ENCODE measurements at places on chromosomes 2 and 18.
A peak's percentile ranks its signal among the peaks of the same experiment; 100 is the strongest.

DNA sequence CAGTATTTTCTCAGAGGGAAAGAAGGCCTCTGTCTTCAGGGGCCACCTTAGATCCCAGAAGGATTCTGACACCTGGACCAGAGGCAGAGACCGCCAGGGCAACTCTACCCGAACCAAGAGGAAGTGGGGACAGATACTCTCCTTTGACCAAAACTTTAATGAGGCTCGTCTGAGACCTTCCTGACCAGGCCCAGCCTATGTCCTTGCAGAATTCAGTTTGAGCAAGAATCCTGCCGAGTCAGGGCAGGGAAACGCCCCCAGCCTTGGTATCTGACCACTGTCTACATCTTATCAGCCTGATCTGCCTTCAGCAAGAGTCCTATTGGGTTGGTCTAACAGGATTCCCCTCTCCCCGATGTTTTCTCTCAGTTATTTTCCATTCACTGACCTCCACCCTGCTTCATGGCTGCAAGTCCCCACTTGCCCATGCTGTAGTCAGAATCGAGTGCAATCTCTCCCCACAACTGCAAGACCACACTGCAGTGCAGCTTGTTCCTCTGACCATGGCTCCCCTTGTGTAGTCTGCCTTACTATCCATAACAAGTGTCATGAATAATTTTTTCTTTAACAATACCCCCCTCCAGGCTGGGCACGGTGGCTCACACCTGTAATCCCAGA, 95.0 kb downstream of the MSH2 start:
- no peak for DNase-seq

GRCh38 chr2:19490846-19491435, 132.5 kb upstream of the OSR1 start:
- DNase-seq = no peak

DNA sequence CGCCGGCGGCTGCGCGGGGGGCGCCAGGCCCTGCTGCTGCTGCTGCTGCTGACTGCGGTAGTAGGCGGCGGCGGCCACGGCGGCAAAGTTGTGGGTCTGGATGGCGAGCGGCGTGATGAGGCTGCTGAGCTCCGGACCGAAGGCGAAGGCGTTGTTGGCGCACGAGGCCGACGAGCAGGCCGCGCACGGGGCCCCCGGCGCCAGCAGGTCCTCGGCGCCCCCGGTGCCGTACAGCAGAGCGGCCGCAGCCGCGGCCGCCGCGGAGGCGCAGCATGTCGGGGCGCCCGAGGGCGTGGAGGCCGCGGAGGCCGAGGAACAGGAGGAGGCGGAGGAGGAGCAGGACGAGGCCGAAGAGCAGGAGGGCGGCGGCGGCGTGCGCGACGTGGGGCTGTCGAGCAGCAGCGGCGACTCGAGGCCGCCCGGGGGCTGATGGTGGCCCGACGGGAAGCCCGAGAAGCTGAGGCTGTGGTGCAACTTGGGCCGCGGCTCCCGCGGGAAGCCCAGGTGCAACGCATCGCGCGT, 1.8 kb downstream of the ZFP36L2 start:
- DNase-seq = no peak

GRCh38 chr18:72233106-72233505, 311.0 kb downstream of the CBLN2 start:
- DNase-seq = no peak

- no peak for DNase-seq
Measured at GRCh38 chr2:238139196-238140039, 950 bp downstream of the KLHL30 start.

GRCh38 chr2:147998203-147998602, 22.3 kb downstream of the ORC4 start:
- no peak for DNase-seq

DNA sequence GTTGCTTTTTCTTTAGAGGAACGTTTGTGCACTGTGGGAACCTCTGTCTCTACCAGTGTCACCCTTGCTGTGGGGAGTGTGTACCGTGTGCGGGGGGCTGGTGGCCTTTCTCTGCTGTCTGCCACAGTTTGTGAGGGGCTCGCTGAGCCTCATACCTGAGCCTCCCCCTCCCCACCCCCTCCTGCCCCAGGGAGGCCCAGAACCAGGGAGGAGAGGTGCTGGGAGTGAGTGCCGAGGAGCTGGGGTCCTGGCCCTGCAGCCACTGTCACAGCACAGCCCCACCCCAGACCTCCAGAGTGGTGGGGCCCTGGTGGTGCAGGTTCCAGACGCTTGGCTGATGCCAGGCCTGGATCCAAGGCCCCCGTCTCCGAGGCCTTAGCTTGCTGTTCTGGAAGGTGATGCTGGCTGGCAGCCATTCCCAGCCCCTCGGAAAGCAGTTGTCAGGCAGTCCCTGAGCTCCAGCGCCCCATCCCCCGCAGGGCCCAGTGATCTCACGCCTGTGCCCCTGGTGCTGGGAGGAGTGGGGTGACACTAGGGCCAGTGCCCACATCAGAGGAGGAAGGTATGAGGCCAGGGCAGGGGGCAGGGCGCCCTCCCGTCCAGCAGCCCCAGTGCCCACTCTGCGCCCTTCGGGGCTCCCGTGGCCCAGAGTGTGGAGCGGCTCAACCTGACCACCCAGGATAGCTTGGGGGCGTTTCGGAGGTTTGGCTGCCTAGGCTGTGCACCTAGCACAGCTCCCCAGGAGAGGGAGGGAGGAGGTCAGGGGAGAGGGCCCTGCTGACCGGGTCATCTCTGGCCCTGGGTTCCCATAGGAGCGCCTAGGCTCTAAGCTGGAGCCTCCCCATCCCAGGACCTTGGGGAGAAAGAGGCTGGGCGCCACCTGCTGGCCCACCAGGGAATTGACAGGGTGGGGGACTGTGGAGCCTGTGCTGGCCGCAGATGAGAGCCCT, 53.0 kb upstream of the ALPP start:
- DNase-seq = peak; percentile 64

DNA sequence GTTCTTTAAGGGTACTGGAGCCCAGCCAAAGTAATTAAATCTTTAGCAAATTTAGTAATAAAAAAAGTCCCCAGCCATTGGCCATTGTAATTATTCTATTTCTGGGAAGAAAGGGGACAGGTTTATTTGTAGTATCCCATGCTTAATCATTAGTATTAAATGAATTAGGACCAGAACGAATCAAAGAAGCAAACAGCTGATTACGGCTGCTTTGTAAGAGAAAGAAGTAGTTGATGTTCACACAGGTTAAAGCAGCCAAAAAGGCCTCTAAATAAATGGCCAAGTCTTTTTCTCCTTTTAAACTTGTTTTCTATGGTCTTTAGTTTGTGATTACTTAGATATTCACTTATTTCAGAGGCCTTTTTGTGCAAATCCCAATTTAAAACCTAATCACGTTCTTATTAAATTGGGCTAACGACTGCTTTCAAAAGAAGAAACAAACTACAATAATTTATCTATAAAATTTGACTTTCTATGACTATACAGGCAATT, 48.6 kb upstream of the DNAH7 start:
- DNase-seq = no peak

DNA sequence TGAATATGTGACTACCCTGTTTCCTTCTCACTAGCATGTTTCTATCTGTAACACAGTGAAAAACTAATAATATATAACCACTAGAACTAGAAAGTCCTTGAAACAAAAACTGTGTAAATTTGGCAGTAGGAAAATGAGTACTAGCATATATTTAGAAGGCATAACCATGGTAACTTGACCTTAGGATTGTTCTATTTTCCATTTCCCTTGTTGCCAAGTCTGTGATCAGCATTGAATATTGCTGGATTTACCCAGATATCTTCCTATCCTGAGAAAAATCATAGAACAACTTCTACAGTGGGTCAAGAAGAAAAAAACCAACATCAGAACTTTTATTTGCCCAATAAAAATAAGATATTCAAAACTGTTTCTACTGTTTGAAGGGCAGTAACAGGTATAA, 563.9 kb upstream of the NRXN1 start:
- DNase-seq = no peak

- no peak for DNase-seq
Measured at GRCh38 chr2:191933307-191934105, 86.6 kb upstream of the CAVIN2 start.

DNA sequence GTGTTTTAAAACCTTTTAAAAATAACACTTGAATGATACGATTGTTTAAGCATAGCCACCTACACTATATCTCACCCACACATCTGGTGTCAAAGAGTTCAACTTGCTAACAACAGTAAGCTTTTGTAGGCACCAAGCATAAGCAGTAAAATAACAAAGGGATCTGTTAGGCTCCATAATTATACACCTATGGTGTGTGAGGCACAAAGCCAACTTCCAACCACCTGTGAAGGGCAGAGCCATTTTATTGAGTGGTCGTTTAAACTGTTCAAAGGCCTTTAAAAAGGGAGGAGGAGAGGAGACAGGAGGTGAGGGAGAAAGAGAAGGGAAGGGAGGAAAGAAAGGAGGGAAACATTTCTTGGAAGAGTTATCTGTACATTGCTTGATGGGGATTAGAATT, 27.9 kb downstream of the NEMP2 start:
- no peak for DNase-seq

DNA sequence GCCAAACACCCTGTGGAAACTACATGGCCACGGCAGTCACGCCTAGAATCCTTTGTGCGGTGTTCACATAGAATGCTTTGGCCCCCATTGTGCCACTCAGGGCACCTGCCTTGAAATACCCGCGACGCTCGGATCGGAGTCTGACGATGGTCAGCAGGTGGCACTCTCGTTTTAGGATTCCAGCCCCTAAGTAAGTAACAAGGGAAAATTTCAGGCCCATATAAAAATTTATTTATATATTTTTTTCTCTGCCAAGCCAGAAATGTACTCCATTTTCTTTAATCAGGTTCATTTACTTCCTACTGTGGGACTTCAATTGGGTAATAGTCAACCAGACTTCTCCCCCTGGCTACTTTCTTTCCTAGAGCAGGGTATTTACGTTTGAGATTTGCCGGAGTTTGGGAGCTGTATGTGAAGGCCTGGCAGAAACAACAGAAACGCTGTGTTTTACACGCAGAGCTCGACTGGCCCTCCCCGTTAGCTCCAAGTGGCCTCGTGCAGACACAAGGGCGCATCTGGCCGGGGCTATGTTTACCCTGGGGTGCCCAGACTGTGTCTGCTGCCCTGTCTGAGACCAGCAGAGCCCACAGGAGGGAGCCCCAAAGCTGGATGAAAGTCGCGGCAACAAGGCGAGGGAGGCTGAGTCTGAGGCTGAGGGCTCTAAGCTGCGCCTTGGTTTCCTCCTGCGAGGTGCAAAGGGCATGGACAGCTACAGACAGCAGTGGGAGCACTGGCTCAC, 41.6 kb downstream of the LRRC30 start:
- peak; percentile 23 for DNase-seq

GRCh38 chr2:44170311-44170717, 1.6 kb downstream of the PPM1B start:
- no peak for DNase-seq

- DNase-seq = no peak
Measured at GRCh38 chr2:26491563-26492167, 13.7 kb upstream of the OTOF start.

DNA sequence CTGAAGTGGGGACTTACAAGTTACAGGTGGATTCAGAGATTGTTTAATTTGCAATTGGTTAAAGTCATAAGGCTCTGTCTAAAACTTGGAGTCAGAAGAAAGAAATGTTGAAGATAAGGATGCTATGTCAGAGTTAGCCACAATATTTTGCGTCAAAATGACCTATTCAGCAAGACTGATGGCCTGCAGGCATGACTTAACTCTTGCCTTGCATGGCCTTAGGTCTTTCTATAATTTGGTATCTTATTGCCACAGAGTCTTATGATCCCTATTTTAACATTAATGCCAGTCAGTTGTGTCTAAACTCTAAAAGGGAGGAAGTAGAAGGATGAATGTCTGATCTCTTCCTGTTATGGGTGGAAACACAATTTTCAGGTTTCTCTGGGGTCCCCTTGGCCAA, 5.2 kb upstream of the COMMD1 start:
- DNase-seq = no peak

GRCh38 chr2:68594674-68595492, 48.5 kb upstream of the PROKR1 start:
- DNase-seq = no peak

DNA sequence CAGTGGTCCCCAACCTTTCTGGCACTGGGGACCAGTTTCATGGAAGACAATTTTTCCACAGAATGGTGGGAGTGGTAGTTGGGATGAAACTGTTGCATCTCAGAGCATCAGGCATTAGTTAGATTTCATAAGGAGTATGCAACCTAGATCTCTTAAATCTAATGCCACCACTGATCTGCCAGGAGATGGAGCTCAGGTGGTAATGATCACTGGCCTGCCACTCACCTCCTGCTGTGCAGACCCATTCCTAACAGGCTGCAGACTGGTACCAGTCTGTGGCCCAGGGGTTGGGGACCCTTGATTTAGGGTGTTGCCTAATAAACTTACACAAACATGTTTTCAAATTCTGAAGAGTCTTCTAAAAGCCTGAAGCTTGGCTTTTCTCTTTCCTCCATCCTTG, 261.3 kb downstream of the CDH19 start:
- DNase-seq = no peak

GRCh38 chr2:197803033-197803444, 1.4 kb upstream of the PLCL1 start:
- DNase-seq = no peak

GRCh38 chr2:200405599-200406298, 99.3 kb downstream of the SPATS2L start:
- no peak for DNase-seq

GRCh38 chr2:54429811-54430551, 26.1 kb upstream of the SPTBN1 start:
- no peak for DNase-seq

DNA sequence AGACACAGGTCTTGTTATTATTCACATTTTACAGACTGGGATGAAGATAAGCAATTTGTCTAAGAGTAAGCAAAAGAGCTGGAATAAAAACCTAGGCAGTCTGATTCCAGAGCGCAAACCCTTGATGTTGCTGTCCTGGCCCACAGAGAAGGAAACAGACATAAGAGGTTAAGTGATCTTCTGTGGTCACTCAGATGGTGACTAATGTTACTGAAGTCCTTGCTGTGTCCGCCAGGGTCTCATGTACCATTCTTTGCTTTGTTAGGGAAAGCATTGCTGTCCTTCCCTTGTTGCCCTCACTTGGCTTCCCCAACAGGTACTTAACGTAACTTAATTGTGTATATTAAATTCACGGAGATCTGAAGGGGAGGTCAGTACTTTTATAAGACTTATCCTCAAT, 14.9 kb upstream of the FAP start:
- DNase-seq = no peak

DNA sequence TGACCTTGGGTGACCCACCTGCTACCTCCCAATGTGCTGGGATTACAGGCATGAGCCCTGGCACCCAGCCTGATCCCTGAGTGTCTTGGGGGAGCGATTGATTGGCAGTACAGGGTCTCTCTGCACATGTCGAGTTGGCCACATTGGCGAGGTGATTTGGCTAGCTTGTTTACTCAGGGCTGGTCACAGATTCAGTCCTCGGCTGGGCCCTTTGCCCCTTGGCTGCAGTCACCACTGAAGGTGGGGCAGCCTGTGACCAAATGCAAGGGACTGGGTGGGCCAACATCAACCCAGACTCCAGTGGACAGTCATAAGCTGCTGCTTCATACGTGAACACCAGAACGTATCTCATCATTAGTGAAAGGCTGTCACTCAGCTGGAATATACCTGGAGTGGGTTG, 114.9 kb downstream of the ZNF532 start:
- no peak for DNase-seq

DNA sequence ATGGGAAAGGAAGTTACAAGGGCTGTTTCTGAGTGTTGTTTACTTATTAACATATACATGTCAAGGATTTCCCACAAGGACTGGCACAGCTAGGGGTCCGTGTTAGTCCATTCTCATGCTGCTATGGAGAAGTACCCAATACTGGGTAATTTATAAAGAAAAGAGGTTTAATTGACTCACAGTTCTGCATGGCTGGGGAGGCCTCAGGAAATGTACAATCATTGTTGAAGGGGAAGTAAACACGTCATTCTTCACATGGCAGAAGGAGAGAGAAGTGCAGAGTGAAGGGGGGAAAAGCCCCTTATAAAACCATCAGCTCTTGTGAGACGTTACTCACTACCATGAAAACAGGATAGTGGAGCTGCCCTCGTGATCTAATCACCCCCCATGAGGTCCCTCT, 128.9 kb upstream of the CELF4 start:
- no peak for DNase-seq
